ENCODE measurements at places on chromosomes 3 and 15.

- DNase-seq: no peak
Observed at GRCh38 chr3:148381051-148381450, 316.7 kb upstream of the AGTR1 start.

- no peak for DNase-seq
Observed at GRCh38 chr15:94105760-94106159, 125.6 kb upstream of the MCTP2 start.

DNA sequence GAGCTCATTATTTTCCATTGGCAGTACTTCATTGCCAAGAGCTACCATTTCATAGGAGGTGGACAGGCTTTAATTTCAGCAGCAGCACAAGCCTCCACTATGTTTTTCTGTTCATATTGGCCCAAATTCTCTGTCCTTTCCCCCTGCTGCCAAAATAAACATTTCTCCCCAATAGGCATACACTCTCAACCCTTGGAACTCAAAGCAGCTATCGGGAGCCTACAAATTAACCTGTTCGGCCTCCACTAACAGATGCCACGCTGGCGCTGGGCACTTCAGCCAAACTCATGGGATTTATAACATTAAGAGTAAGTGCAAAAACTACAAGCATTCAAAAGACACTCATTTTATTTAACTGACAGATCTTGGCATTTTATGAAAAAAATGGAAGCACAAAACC lies 95.7 kb downstream of the NSUN3 start:
- DNase-seq: no peak

DNA sequence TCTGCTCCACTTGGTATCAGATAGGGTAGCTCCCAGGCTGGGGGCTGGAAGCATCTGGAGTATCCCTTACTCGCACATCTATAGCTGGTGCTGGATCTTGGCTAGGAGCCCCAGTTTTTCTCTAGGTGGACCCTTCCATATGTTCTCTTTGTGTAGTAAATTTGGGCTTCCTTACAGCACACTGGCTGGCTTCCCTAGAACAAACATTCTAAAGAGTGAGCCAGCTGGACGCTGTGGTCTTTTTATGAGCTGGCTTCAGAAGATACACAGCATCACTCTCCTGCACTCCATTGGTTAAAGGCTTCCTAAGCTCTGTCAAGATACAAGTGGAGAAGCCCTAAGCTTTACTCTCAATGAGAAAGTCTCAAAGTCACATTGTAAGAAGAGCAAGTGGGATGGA lies 322.1 kb downstream of the WDR72 start:
- no peak for DNase-seq

GRCh38 chr3:32474201-32474600 lies 28.5 kb downstream of the CMTM6 start:
- DNase-seq: no peak

- DNase-seq: no peak
Observed at GRCh38 chr15:64247906-64248541, 85.2 kb upstream of the PPIB start.

GRCh38 chr3:144868506-144868905 lies 896.9 kb downstream of the DIPK2A start:
- no peak for DNase-seq

DNA sequence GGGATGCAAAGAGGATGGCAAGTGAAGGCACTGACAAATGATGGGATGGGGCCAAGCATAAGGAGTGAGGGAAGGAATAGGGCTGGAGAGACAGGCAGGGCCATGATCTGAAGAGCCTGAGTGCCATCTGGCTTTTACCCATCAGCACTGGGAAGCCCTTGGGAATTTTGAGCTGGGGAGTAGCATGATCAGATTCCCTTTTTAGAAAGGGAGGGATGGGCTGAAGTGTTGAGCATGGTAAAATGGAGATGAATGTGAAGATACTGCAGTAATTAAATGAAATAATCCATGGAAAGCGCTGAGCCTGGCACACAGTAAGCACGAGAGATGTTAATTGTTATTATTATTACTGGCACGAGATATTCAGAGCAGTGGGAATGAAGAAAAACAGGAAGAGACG lies 9.9 kb downstream of the RBP1 start:
- DNase-seq: no peak

DNA sequence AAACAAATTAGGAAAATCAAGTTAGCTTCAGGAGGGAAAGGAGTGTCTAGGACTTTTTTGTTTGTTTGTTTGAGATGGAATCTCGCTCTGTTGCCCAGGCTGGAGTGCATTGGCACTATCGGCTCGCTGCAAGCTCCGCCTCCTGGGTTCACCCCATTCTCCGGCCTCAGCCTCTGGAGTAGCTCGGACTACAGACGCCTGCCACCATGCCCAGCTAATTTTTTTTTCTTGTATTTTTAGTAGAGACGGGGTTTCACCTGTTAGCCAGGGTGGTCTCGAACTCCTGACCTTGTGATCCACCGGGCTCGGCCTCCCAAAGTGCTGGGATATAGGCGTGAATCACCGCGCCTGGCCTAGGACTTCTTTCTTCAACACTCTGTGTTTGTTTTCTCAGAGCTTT lies 171.1 kb downstream of the NLGN1 start:
- no peak for DNase-seq

- DNase-seq: no peak
Observed at GRCh38 chr3:13844286-13844685, 35.6 kb downstream of the WNT7A start.

- no peak for DNase-seq
Observed at GRCh38 chr15:41487802-41488201, 5.9 kb upstream of the ITPKA start.

DNA sequence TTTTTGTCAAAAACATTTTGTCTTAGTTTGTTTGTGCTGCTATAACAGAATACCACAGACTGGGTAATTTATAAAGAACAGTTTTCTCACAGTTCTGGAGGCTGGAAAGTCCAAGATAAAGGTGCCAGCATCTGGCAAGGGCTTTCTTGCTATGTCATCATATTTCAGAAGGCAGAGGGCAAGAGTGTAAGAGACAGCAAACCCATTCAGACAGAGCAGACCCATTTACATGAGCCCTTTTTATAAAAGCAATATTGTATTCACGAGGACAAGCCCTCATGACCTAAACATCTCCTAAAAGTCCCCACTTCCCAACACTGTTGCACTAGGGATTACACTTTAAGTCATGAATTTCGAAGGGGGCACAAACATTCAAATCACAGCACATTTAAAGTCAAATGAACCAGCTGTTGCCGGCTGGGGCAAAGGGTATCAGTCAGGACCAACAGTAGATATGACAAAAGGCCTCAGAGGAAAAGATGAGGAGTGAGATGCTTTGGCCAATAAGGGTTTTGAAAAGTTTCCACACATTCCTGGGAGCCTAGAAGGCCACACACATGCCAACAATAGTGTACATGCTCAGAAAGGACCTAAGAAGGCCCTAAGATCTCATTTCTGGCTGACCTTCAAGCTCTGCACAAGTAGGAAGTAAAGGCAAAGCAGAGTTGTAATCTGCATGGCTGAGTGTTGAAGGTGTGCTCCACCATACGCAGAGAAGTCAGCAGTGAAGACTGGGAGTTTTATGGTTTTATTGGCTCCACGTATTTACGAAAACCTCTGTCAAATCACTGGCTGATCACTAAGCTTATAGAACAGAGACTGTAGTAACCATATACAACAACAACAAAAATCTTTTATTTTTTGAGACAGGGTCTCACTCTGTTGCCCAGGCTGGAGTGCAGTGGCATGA lies 37.9 kb downstream of the UQCC5 start:
- DNase-seq: no peak

DNA sequence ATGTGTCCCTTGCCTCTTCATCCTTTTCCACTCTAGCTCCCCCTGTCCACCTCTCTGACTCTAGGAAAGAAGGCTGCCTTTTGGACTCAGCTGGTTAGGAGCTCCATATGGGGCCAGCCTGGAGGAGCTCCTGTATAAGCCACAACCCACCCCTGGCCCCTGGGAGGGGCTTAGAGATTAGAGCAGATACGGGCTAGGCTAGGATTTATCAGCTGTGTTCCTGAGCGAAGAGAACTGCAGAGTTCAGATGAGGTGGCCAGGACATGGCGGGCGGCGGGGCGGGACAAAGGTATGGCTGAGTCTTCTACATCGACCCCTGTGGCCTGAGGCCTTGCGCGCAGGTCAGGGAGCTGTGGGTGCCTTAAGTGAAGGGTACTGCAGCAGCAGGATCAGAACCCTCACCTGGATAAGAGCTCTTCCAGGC lies 7.9 kb downstream of the NBEAL2 start:
- DNase-seq: no peak

DNA sequence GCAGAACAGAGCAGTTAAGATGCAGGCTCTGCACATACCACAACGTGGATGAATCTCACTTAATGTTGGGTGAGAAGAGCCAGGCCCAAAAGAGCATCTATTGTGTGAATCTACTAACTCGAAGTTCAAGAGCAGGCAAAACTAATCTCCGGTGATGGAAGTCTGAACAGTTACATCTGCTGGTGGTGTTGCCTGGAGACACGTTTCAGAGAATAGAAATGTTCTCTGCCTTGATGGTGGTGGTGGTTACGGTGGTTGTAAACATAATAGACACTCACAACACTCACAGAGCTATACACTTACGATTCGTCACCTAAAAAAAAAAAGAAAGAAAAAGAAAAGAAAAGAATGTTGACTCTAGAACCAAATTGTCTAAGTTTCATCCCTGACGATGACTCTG lies 86.8 kb downstream of the LIPC start:
- no peak for DNase-seq

GRCh38 chr3:188407158-188407880 lies 253.4 kb downstream of the LPP start:
- DNase-seq: no peak

- no peak for DNase-seq
Observed at GRCh38 chr3:136353461-136353860, 103.3 kb downstream of the PCCB start.

DNA sequence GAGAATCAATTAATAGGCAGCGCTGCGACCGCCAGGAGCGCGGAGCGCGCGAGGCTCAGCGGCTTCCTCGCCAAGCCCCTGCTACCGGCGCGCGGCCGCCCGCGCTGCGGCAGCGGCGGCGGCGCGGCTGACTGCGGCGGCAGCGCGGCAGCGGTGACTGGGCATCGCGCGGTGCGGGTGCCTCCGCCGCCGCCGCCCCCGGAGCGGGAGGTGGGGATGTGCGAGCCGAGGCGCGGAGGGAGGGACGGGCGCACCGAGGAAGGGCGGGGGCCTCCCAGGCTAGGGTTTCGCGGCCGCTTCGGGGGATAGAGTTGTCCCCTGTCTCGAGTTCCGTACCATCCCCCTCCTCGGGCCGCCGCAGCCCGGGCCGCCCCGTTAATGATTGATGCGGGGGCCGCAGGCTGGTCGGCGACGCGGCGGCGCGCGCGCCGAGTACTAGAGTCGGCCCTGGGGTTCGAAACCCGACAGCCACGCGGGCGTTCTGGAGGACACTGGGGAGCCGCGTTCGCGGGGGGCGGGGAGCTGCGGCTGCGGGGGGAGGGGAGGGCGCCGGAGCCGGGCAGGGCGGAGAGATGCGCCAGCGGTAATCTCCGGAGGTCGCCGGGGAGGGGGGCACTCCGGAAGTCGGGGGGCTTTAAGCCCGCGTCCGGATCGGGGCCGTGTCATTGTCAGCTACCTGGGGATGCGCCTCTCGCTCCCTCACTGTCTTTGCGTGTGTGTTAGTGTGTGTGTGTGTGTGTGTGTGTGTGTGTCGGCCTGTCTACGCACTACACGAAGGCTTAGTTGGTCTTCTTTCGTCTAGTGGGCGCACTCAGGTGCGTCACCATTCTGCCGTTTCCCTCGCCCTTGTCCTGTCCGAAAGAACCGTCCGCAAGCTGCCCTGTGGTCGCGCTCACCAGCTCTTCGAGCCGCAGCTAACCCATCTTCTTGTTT lies at the start of gene PAQR9:
Gene PAQR9 (minus strand): TSS at position 159 of the 933 bp plus-strand sequence. CDS start 338 bp downstream, outside the sequence.
- DNase-seq: peak; percentile 52

DNA sequence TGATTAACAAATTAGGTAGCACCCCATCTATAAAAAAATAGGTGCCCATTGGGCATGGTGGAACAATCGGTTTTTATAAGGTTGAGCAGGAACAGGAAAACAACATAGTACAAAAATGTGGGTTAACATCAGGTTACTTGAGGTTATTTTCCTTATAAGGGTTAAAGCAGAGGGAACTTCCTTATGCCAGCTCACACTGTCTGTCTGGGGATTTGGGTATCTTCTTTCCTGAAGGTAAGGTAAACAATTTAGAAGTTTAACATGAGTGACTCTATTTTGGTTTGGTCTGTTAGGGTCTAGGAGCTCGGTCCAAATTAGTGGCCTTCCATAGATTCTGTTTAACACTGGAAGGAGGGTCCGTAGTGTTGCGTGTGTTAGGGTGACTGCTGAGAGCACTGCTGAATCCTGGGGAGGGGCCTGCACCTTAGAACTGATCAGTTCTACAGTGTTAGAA lies 14.7 kb downstream of the CHD2 start:
- DNase-seq: no peak

DNA sequence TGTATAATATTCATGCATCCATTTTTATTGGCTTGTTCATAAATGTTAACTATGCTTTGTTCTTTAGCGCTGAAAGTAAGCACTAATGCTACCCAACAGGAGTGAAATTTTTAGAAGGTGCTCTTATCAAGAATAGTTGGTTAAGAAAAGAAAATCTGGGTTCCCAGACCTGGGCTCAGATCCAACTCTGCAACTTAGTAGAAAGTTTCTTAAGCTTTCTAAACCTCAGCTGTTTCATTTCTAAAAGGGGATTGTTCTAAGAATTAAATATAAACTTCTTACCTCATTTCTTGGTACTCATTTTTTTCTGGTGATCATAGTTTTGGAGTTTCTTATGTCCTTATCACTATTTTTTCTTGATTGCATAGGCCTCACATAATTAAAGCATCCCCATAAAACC lies 12.1 kb downstream of the ARPP21 start:
- DNase-seq: no peak

DNA sequence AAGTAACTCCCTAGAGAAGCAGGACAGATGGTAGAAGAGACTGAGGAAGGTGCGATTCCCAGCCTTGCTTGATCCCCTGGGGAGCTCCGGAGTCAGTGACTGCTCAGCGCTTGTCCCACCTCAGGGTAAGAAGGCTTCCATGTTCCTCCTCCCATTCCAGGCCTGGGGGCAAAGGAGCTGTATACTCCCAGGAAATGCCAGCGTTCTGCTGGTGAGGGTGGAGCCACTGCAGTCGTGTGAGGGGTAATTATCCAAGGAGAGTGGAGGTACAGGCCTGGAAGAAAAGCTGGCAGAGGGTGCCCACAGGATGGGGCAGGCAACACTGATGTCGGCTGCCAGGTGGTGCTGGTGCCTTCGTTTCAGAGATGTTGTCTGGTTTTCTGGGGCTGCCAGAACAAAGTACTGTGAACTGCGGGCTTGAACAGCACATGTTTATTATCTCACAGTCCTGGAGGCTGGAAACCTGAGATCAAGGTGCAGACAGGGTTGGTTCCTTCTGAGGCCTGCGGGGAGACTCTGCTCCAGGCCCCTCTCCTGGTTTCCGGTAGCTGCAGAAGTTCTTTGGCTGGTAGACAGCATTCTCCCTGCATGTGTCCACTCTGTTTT lies 12.1 kb upstream of the APBA2 start:
- no peak for DNase-seq

DNA sequence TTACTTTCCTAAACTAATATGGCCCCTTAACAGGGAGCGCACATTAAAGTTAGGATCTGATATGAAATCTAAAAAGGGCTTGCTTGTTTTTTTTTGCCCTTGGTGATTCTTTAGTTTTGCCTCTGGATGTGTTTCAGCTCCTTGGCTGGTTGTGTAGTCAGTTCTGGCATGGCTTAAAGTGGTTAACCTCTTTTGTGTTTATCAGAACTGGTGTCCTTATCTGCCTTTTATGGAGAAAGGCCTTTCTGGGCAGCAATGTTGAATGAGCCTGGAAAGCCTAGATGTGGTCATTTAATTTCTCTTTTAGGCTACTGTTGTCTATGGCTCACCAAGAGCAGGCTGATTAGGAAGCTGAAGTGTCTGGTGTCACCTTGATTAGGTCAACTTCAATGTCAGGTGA lies 254.5 kb upstream of the ROPN1 start:
- no peak for DNase-seq

Measured in left ventricle myocardium superior (tissue), 1 donor.